ENCODE measurements at places on chromosomes 6 and 20.
A peak's percentile ranks its signal among the peaks of the same experiment; 100 is the strongest.

DNA sequence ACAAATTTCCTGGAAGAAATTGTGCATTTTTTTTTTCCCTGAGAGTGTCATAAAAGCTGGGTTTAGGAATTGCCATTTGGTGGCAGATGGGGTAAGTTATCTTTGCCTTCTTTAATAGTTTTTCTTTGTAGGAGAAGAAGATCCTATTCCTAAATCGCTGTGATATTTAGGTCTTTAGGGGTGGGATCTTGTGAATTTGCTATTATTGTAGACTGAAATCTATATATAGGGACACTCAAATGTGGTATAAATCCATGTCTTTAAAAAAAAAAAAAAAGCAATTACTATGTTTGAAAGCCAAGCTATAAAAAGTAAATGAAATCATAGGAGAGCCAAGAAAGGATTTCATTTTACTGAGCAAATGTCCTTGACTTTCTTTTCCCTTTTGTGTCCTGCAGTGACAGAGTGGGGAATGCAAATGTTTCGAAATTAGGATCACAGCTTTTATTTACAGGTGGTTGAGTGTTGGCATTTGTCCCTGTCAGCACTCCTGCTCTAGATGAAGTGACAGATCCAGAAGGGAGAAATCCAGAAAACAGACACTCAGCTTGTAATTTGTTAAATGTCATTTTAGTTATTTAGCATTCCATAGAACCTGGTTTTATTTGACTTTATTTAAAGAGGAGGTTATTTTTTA is 29.4 kb downstream of the TIAM2 start:
- DNase-seq, result no peak

DNA sequence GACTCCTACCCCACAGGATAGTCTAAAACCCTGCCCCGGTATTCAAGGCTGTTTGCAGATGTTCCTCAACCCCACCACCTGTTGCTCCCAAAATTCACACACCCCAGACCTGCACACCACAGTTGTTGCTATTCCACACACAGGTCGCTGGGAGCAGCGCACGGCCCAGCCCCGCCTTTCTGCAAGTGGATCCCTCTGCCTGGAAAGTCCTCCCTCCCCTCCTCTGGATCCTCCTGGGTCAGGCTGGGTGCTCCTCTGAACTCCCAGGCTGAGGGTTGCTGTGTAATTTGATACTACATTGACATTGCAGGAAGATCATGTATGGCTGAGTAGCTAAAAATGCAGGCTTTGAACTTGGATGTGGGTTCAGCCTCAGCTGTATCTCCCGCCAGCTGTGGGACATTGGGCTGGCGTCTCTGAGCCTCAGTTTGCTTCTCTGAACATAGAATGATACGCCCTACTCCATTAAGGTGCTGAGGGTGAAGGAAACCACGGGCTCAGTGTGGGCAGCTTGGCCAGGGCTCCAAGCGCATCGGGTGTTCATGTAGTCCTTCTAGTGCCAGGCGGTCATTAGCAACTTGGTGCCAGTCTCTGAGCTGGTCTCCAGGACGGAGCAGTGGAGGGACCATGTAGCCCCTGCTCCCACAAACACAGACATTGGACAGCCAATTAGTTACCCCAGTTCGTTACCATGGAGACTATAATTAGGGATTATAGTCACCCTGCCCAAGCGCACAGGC is 13.9 kb upstream of the CCN5 start:
- DNase-seq, result no peak

GRCh38 chr6:47238456-47238995 is 71.2 kb downstream of the TNFRSF21 start:
- peak; percentile 23 for DNase-seq

DNA sequence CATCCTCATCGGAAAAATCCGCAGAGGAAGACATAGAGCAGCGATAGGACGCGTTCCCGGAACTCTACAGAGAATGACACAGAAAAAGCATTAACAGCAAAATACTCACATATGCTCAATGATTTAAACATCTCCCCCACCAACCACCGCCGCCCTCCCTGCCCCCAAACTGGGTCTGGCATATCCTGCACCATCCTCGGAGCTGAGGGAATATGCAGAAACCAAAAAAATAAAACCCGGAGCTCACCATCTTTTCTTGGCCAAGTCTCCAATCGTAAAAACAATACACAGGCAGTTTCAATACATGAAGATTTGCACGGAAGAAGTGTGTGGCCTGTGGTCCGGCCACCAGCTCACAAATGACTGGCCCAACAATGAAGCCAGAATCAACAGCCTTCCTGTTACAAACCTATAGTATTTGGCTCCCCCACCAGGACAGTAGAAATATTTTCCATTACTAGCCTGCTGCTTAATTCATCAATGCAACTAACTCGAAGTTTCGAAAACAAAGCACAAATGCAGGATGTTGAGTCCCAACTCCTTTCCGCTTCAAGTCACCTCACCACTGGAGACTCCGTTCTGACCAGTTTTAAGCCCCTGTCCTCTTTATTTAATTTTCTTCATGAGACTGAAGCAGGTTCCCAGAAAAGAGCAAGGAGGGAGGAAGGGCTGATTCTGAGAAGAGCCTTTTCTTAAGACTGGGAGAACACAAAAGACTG is 103.2 kb upstream of the BEND6 start:
- peak; percentile 71 for DNase-seq

GRCh38 chr20:14919501-14920081 is 582.2 kb upstream of the FLRT3 start:
- peak; percentile 86 for DNase-seq

DNA sequence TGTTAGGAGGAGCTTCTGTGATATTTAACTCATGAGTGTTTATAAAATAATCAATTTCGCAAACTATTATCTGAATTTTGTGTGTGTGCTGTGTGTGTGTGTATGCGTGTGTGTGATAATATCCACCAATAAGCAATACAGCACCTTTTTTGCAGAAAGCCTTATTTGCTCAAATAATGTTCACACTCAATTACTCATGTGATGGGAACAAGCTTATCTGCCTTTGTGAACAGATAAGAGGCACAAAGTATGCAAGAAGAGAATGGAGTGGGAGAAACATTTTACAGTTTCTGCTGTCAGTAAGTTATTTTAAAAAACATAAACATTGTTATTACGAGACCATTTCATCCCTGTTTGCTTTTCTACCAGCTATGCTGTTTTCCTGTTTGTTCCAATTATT is 36.7 kb upstream of the PTPRK start:
- DNase-seq, result no peak

DNA sequence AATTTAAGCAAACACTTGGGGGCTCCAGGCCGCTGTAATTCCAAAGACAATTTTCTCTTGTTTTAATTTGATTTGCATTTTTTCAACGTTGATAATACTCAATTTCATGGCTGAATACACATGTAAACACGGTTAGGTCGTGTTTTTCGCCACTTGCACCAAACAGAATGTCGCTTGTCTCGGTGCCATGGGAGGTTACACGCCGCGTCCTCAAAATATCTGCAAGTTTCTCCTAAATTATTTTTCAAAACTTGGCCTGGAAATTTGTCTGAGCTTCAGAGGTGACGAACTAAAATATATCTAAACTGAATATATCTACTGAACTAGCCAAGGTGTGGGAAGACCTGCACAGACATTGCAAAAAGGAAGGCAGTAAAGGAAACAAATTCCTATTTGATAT is 15.0 kb downstream of the FOXA2 start:
- no peak for DNase-seq

GRCh38 chr20:57594092-57594951 is 25.9 kb downstream of the ZBP1 start:
- no peak for DNase-seq

DNA sequence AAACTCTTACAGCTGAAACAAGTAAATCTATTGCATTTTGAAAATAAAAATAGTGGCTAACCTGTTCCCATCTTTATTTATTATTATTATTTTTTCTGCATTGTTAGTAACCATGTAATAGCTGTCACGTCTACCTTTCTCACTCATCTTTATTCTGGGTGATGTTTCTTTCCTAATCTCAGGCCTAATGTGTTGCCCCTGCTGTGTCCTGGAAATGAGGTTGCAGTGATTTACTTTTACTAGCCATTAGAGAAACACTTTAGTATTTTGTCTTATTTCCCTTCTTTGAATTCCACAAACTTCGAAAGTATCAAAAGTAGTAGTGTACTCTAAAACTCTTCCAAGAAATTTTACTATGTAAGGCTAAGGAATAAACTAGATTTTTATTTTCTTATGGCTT is 546.9 kb downstream of the GRIK2 start:
- no peak for DNase-seq

- peak; percentile 52 for DNase-seq
Measured at GRCh38 chr6:56798163-56798562, 155.5 kb upstream of the DST start.

DNA sequence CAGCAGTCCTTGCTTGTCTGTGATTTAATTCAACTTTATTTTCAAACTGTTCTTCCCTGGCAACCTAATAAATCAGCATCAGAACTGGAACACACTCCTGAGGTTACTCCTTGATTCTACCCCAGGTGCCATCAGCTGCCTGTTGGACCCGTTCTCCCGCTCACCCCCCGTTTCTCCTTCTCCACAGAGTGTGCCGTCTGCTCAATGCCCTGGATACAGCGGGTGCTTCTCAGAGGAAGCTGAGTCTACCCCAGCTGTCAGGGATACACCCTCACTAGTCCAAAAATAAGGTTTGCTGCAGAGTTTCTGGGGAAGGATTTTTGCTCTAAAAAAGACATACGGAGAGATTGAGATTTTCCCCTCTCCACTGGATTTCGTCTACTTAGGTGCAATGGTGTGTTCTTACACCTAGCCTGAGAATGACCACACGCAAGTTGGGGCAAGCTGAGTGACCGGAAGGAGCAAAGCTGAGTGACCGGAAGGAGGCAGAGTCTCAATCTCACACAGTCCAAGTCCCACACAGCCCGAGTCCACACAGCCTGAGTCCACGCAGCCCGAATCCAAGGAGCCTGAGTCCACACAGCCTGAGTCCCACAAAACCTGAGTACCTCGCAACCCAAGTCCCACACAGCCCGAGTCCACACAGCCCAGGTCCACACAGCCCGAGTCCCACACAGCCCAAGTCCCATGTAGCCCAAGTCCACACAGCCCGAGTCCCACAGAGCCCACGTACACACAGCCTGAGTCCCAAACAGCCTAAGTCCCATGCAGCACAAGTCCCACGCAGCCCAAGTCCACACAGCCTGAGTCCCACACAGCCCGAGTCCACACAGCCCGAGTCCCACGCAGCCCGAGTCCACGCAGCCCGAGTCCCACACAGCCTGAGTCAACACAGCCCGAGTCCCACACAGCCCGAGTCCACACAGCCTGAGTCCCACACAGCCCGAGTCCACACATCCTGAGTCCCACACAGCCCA is 58.6 kb upstream of the DACT2 start:
- no peak for DNase-seq

DNA sequence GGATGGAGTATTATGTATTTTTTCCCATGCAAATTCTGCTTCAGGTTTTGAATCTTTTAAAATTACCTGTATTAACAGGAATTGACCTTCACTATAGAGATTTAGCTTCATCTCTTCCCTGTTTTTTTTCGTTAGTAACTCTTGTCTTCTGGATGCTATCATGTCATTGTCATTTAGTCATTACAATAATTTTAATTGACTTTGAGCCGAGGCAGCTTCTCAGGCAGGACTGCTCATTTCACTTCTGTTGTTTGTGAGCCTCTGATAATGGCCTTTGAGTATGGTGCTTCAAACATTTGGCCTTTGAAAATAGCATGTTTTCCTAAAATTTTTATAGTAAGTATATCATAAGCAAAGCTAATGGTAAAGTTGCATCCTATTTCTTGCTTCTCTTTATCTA is 375.1 kb upstream of the MMS22L start:
- no peak for DNase-seq

Data from bronchial epithelial cell (primary cell).